T-helper 22 cell (primary cell): ENCODE measurements at places on chromosomes 5 and 9.

GRCh38 chr5:128674837-128675446 is 136.9 kb upstream of the FBN2 start:
- no peak for DNase-seq

GRCh38 chr5:120258123-120258522 is 206.0 kb upstream of the PRR16 start:
- DNase-seq: no peak

- no peak for DNase-seq
Measured at GRCh38 chr5:177528631-177529030, 11.9 kb upstream of the DDX41 start.

DNA sequence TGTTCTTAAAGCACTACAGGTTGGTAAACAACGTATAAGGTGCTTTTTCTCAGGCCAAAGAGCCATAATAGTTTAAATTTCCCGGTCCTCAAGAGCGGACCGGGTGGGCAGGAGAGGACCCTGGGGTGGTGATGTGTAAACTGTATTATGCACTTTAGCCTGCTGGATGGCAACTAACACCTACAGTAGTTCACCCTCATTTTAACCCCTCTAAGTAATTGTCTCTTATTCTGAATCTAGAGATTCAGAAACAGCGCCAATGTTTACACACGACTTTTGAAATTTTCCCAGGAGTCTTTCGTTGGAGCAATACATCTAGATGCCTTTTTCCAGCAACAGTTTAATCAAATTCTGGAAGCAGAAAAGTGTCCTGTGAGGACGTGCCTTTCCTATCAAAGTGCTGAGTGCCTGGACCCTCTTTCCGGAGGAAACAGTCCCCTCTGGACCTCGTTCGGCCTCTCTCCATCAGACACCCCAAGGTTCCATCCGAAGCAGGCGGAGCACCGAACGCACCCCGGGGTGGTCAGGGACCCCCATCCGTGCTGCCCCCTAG is 676 bp upstream of the OCLN start:
- no peak for DNase-seq

DNA sequence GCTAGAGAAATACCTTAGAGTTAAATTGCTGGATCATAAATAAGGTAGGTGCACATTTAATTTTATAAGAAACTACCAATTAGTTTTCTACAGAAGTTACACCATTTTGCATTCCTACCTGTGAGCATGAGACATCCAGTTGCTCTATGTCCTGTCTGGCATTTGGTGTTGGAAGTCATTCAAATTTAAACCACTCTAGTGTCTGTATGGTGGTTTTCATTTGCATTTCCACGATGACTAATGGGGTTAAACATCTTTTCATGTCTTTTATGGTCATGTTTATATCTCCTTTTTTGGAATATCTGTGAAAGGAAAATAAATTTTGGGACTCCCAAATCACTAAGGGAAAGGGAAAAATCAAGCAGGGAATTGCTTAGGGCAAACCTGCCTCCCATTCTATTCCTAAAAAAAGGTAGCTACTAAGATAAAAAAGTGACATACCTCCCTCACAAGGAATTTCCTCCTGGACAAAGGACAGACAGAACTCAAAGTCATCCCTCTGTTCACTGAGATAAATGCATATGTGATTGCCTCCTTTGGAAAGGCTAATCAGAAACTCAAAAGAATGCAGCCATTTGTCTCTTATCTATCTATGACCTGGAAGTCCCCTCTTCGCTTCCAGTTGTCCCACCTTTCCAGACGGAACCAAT is 31.6 kb upstream of the ADCY2 start:
- DNase-seq: no peak

DNA sequence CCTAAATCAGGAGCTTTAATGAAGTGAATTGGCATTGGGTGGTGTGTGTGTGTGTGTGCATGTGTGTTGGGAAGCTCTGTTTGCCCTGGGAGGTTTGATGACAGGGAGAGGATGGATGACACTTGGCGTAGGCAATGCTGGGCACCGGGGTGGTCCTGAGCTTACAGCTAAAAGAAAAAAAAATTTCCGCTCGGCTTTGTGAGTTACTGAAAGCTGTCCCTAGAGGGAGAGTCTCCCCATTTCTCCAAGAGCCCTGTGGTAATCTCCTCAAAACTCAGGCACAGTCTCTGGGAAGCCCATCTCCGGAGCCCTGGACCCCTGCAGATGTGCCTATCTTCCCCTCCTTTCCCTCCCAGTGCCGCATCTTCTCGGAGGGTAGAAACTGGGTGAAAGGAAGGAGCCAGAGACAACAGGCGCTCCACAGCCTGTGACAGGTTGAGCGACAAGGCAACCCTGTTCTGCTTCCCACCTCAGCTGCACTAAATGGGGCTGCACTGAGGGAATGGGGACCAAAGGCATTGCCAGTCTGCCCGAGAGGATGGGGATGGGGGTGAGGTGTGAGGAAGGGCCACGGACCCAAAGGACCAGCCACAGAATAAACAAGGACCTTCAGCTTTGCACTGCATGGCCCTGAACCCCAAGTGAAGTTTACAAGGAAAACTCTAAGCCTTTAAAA is 35.8 kb upstream of the TIFAB start:
- DNase-seq: no peak

- no peak for DNase-seq
Measured at GRCh38 chr9:20403346-20403745, 219.0 kb downstream of the MLLT3 start.

DNA sequence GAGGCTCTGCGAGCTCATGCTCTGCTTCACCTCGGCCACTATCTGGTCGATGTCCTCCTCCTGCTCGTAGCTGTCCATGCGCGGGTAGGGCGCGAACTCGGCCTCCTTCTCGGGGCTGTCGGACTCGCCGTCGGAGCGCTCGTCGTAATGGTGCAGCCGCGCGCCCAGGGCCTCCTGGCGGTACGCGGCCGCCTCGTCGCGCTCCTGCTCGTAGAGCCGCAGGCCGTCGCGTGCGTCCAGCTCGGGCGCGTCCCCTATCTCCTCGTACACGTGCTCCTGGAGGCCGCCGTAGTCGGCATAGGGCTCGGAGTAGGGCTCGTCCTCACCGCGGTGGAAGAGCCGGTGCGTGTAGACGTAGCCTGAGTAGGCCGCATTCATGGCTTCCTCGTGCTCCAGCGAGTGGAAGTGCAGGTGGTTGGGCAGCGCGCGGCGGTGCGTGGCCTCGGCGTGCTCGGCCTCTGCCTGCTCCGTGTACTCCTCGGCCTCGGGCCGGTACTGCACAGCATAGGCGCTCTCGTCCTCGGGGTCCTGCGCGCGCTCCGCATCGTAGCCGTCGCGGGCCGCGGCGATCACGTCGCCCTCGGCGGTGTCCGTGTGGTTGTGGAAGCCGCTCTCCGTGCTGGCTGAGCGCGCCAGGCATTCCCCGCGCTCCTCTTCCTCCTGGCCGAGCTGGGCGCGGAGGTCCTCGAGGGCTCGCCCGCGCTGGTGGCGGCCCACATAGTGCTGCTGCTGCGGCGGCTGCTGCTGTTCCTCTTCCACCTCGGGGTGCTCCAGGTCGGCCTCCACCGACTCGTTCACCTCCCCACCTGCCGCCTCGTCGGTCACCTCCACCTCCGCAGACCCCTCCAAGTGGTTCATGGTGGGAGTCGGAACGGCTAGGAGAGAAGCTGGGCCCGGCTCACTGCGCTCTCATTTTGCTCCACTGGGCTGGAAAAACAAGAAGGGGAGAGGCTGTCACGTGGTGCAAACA is 155.5 kb downstream of the APBA1 start:
- DNase-seq: no peak

GRCh38 chr9:81861644-81862043 is 66.6 kb upstream of the SPATA31D4 start:
- DNase-seq: no peak
